ENCODE measurements at places on chromosomes 2 and 18.

DNA sequence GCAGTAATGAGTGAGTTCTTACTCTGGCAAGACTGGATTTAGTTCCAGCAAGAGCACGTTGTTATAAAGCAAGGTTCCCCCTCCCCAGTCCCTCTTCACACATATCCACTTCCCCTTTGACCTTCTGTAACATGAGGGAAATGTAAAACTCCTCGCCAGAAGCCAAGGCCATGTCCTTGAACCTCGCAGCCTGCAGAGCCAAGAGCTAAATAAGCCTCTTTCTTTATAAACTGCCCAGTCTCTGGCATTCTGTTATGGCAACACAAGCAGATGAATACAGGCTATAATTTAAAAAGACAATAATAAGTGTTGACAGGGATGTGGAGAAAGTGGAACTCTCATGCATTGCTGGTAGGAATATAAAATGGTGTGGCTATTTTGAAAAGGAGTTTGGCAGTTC, 60.3 kb downstream of the TLK1 start:
- no peak for DNase-seq

DNA sequence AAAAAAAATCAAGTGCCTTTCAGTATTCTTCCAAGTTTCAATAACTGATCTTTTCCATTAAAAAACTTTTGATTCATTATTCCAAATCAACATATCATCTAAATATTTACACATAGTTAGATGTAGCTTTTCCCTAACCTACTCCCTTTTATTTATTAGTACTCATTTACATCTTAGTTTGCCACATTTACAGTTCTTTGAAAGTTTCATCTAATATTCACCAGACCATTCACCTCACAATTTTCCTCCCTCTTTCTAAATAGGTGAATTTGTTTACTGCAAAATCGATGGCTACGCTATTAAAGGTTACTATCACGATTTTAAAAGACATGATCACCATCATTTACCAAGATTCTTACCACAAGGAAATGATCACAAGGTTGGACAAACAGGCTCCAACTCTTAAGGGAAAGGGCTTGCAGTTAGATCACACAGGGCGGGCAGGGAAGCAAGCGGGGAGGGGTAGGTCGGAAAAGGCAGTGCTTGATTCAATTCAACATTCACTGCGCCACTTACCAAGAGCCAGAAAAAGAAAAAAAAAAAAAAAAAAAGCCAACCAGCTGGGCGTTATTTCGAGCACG, 654 bp upstream of the MARCHF7 start:
- DNase-seq: no peak

- no peak for DNase-seq
Observed at GRCh38 chr2:13616059-13616458, 899.3 kb downstream of the TRIB2 start.

DNA sequence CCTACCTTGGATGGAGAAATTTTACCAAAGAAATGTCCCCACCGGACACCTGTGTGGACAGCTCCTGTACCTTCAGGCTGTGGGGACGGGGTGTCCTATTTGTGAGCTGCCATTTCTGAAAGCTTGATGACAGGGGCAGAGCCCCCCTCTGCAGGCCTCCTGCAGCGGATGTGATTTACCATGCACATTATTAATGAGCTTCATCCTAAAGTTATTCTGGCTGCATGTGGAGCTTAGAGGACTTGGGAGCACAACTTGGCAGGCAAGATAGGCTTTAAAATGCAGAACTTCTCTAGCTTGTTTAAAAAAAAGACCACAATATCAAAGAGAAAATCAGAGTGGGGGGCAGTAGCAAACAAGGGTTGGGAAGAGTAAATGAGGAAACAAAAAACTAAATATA, 350.0 kb upstream of the KLHL29 start:
- DNase-seq: no peak

DNA sequence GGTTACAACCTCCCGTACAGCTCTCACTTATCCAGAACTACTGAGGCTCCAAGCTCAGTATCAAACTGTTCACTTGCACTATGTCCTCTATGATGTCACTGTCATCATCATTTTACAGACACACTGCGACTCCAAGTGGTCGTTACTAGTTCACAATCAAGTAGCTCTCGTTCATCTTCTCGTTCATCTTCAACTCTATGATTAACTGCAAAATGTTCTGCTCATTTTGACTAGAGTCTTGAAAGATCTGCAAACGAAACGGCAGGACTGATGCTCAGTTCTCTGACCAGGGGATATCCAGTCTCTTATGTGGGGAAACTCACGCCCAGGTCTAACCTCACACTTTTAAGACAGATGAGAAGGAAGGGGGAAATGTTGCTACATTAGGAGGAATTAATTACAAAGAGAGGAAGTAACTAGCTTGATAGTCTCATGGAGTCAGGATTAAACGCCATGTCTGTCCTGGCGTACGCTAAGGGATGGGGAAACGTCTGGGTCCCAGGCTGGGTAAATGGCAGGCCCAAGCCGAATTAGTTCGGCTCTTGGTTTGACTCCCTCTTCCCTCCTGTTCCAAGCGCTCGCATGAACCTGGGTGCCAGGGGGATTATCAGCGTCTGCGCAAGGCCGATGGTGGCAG, 794 bp upstream of the CHCHD5 start:
- no peak for DNase-seq

GRCh38 chr2:197092431-197092830, 165.9 kb upstream of the PGAP1 start:
- DNase-seq: no peak

DNA sequence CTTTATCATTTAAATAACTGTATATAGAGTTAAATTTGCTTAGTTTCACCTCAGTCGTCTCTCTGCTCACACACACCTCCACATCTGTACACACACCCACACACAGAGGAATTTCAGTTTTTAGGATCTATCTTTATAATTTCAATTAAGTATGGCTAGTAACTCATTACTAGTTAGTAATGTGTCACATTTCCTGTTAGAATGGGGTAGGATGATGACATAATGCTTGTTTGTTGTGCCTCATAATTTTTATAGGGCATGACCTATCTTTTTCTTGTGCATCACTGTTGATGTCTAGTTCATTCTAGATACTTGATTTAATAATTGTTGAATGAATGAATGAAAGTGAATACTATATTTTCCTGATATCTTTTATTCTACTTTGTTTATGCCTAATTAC, 108.6 kb downstream of the AGPS start:
- DNase-seq: no peak

GRCh38 chr2:183868707-183869106, 729.6 kb upstream of the ZNF804A start:
- no peak for DNase-seq

DNA sequence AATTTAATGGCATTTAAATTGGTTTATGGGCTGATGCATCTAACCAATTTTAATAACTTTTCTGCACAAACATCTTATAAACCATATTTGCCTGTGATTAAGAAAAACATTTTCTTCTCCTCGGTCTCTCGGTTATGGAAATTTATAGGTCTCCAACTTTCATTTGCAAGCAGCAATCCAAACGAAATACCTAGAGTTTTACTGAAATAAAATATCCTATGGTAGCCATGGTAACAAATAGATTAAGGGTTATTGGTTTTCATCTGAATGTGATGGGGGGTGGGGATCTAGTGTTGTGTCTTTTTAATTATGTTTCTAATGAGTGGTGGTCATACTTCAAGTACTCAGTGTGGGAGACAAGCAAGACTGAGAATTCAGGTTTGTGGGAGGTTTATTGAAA, 2.9 kb downstream of the KLHL29 start:
- DNase-seq: no peak
